ENCODE measurements at places on chromosomes 13 and 19. TPM values are rescaled to one million over a fixed set of nuclear protein-coding genes. Genes with fewer than 3 reads are reported as not detected.

Gene CYP4F11
- not detected for polyA plus RNA-seq

Gene C19orf25
- 92.2 TPM for polyA plus RNA-seq

Gene ONECUT3
- not detected for polyA plus RNA-seq

Gene CLEC17A
- not detected for polyA plus RNA-seq

Gene ZNF154
- 4.8 TPM for polyA plus RNA-seq

Gene SUGP2
- 76.6 TPM for polyA plus RNA-seq

Gene ZNF700
- polyA plus RNA-seq = 1.5 TPM

Gene ACTMAP
- 30.3 TPM for polyA plus RNA-seq

Gene GNG7
- polyA plus RNA-seq = 2.8 TPM
